ENCODE measurements at places on chromosomes 16 and 17.
A peak's percentile ranks its signal among the peaks of the same experiment; 100 is the strongest.

DNA sequence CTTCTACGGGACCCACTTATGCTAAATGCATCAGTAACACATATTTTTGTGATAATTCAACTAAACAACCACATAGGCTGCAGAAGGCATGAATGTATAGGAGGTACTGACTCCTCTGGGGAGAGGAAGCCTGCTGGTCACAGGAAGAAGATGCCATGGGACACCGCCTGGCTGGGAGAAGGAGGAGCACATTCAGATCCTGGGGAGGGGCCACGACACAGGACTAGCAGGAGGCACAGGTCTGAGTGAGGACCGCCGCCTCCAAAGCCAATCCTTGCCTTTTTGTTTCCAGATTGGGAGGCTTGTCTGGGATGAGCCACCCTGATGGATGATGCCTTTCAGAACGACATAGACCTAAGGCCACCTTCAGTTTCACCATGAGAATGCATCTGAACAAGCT lies 34.6 kb downstream of the MBTPS1 start:
- no peak for DNase-seq

DNA sequence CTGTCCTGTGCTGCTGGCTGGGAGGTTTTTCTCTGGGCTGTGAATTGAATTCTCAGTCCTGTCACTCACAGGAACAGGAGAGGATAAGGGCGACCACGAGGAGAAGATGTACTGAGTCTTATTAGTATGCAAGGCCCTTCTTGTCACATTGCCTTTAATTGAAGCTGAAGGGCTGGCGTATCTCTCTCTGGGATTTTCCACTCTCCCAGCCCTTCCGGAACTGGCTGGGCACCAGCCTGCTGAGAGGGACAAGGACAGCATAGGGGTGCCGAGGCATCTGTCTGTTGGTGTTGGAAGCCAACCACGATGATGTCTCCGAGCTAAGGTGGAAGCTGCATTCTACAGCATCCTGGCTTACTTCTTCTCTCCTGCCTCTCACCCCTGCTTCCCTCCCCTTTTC lies 33.2 kb downstream of the GPRC5B start:
- no peak for DNase-seq

- DNase-seq, result no peak
These were observed 227.8 kb upstream of the C16orf82 start for GRCh38 chr16:26838931-26839330.

- no peak for DNase-seq
These were observed at the start of gene MT1H for GRCh38 chr16:56669005-56669839. Gene MT1H (plus strand): TSS chr16:56669814. CDS start chr16:56669885, 71 bp downstream.

- no peak for DNase-seq
These were observed 9.4 kb downstream of the CMC2 start for GRCh38 chr16:80997139-80997798.

DNA sequence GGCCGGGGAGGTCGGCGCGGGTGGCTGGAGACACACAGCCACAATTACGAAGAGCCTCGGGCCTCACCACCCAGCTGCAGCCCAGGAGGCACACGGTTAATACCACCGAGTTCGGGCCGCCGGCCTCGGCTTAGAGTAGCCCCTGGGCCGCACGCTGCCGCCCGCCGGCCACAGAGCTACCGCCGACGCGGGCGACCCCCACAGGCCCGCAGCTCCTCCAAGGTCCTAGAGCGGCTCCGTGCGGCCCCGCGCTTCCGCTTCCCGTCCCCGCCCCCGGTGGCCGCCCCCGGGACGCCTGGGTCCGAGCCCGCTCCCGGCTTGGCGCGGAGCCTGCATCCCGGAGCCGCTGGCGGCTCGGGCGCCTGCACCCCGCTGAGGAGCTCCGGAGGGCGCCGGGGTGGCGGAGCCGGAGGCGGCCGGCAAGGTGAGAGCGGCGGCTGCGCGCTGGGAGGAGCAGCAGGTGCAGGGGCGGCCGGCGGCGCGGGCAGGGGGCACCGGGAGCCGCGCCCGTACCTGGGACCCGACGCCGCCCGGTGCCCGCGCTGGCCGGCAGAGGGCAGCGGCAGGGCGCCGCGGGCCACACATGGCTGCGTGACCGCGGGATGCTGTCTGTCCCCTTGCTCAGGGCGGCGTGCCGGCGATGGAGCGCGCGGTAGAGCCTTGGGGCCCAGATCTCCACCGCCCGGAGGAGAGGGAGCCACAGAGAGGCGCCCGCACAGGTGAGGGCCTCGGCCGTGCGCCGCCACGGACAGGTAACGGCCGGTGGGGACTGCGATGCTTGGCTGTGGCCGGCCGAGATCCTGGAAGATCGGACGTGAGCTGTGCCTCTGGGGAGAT lies at the start of gene ZNF48:
Gene ZNF48, plus strand, starts transcription at position 266 of the 837 bp plus-strand sequence. Its CDS starts 375 bp downstream, at position 641.
- DNase-seq, result peak; percentile 90

GRCh38 chr17:73466704-73467433 lies 155.1 kb upstream of the CDC42EP4 start:
- no peak for DNase-seq

- peak; percentile 17 for DNase-seq
These were observed 470.7 kb downstream of the SOX9 start for GRCh38 chr17:72591289-72592241.

- peak; percentile 89 for DNase-seq
These were observed 22.4 kb upstream of the EIF1 start for GRCh38 chr17:41666237-41666641.

DNA sequence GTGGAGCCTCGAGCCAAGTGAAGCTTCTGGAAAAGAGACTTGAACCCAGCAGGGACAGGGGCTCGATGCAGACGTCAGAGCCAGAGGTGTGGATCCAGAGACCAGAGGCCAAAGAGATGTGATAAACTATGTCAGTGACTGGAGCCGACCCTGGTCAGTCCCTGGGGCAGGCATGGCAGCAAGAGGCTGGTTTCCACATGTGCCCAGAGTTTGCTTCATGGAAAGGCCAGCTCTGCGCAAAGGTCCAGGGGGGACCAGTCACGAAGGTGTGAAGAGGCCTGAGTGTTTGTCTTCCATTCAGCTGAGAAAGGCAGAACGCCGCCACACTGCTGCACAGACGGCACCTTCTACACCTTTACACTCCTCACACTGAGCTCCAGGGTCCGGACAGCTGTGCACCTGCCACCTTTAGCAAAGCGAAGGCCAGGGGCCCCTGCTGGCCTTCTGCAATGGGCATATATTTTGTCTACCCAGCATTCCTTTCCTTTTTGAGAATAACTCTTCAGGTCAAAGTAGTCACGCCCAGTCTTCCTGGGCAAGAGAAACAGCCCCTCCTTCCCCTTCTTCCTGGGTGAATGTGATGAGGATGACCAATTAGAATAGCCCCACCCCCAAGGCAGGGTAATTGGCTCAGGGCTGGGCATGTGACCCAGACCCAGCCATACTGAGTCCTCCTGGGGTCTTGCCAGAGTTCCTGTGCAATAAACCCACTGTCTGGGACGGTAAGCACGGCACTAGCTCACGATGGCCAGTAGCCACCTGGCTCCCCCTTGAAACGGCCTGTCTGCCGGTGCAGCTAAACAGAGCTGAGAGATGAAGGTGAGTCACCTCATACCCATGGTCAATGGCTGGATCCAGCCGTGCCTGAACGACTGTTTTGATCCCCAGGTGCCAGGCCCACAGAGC lies 2.3 kb upstream of the RPH3AL start:
- no peak for DNase-seq

GRCh38 chr17:45653616-45654015 lies 130.5 kb upstream of the CRHR1 start:
- DNase-seq, result no peak

DNA sequence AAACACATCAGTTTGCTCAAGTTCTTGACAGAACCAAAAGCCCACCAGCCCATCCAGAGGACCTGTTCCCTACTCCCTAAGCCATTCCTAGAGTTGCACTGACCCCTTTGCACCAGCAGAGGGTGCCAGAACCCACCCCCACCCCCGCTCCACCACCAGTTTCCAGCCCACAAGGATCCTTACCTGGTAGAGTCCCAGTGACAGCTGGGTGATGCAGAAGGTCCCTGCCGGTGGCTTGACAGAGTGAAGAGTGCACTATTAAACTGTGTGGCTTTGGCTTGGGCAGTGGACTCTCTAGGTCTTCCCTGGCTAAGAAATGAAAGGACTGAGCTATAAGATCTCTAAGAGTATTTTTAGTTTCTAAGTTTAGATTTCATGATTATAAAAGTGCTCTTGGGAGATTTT lies 73.3 kb upstream of the MTMR4 start:
- DNase-seq, result peak; percentile 55

DNA sequence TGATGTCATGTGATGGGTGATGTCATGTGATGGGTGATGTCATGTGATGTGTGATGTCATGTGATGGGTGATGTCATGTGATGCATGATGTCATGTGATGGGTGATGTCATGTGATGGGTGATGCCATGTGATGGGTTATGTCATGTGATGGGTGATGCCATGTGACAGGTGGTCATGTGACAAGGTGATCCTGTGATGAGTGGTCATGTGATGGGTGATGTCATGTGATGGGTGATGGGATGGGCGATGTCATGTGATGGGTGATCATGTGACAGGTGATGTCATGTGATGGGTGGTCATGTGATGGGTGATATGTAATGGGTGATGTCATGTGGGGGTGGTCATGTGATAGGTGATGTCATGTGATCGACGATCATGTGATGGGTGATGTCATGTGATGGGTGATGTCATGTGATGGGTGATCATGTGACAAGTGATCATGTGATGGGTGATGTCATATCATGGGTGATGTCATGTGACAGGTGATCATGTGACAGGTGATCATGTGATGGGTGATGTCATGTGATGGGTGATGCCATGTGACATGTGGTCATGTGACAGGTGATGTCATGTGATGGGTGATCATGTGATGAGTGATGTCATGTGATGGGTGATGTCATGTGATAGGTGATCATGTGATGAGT lies 17.2 kb downstream of the CD300LB start:
- peak; percentile 100 for DNase-seq

- DNase-seq, result no peak
These were observed 6.5 kb upstream of the LLGL1 start for GRCh38 chr17:18218756-18219415.

- no peak for DNase-seq
These were observed 171.2 kb upstream of the XYLT1 start for GRCh38 chr16:17641990-17642389.

DNA sequence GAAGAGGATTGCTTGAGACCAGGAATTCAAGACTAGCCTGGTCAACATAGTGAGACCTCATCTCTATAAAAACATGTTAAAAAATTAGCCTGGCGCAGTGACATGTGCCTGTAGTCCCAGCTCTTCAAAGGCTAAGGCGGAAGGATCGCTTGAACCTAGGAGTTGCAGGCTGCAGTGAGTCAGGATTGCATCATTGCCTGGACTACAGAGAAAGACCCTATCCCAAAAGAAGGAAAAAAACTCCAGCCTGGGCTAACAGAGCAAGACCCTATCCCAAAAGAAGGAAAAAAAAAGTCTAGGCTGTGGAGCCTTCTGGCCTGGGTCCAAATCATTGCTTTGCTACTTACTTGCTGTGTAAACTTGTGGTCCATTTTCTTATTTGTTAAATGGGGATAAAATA lies 4.9 kb downstream of the CCP110 start:
- DNase-seq, result no peak

- no peak for DNase-seq
These were observed 46.0 kb upstream of the ADAMTS18 start for GRCh38 chr16:77480681-77481315.

GRCh38 chr16:31073970-31074813 lies at the start of the genes ZNF646 and ZNF668:
Gene ZNF646 (plus strand): TSS chr16:31074422. CDS start chr16:31076325, 1,903 bp downstream.
Gene ZNF668 (minus strand): TSS chr16:31074240. CDS start chr16:31064459, 9,781 bp downstream.
- DNase-seq, result peak; percentile 98

GRCh38 chr17:76197911-76198310 lies 42.4 kb downstream of the RNF157 start:
- no peak for DNase-seq

DNA sequence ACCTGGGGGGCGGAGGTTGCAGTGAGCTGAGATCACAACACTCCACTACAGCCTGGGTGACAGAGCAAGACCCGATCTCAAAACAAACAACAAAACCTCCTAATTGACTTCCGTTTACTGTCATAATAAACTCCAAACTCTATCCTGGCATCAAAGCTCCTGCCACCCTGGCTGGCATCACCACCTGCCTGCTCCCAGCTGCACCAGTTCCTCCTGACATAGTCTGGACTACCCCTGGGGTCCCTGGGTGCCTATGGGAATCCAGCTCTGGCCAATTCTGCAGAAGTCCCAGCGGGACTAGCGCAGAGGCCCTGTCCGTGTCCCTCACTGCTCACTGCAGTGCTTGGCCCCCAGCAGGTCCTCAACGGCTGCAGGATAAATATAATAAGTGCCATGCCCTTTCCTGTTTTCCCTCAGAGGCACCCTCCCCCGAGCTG lies 723 bp downstream of the NTHL1 start:
- peak; percentile 19 for DNase-seq

GRCh38 chr17:51259564-51260236 lies at the start of gene MBTD1:
Gene MBTD1 (minus strand): TSS chr17:51260049. CDS start chr17:51225161, 34,888 bp downstream.
- peak; percentile 91 for DNase-seq

DNA sequence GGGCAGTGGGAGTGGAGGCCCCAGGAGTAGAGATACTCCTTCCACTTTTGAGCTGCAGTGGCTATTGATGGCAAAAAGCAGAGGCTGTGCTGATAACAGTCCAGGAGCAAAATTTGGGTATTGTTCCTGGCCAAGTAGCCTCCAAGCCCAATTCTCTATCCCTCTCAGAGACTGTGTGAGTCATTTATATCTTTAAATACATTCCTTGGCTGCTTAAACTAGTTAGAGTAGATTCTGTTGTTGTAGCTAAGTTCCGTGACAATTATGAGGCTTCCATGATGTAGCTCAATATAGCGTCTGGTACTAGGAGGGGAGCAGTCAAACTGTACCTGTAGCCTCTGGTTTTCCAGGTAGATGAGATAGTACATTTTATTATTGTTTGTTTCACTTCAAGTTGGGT lies 19.9 kb upstream of the UBE2G1 start:
- DNase-seq, result no peak

DNA sequence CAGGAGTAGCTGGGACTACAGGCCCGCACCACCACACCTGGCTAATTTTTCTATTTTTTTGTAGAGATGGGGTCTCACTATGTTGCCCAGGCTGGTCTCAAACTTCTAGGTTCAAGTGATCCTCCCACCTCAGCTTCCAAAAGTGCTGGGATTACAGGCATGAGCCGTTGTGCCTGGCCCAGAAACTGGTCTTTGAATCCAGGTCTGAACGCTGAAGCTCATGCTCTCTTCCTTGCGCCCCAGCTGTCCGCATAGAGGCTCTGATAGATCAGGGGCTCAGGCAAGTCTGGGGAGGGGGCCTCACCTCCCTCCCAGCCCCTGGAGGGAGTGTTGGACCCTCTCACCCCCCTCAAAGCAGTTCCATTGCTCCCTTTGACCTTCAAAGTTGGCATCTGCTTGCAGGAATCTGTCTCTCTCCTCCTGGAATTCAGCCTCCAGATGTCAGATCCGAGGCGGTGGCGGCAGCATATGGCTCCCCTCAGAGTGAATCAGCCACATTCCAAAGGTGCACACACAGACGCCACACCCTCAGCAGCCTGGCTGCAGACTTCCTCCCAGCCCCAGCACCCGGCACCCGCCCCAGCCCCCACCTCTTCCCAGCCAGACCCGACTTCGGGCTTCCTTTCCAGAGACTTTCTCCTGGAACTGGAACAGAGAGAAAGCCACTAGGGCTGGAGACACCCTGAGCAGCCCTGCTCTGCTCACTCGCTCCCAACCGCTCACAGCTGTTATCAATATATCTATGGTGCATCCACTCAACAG lies 16.9 kb upstream of the GLIS2 start:
- no peak for DNase-seq

- DNase-seq, result no peak
These were observed 21.3 kb downstream of the MBTPS1 start for GRCh38 chr16:84095466-84095865.

- DNase-seq, result no peak
These were observed 128.6 kb downstream of the IRF8 start for GRCh38 chr16:86027373-86028126.

GRCh38 chr17:44830359-44831288 lies 537 bp upstream of the GJC1 start:
- peak; percentile 9 for DNase-seq

Measured in NCI-H1105 treated with DMSO at 0.1 percent for 48 hours (cell line).